ENCODE measurements at places on chromosomes 6 and 20. TPM values are rescaled to one million over a fixed set of nuclear protein-coding genes. Genes with fewer than 3 reads are reported as not detected.

Gene JPH2
- 72.0 TPM for total RNA-seq

Gene TRAPPC3L
- not detected for total RNA-seq

- no peak for DNase-seq
Observed at GRCh38 chr6:81889377-81890053, 137.0 kb upstream of the TENT5A start.

GRCh38 chr6:138287144-138287955 is 69.1 kb upstream of the PBOV1 start:
- no peak for DNase-seq
